Effector memory CD8-positive, alpha-beta T cell (primary cell): ENCODE measurements at places on chromosomes 16 and 17.

- DNase-seq: no peak
Measured at GRCh38 chr17:46950997-46951621, 27.9 kb downstream of the RPRML start.

GRCh38 chr17:41340494-41340893, 10.1 kb downstream of the KRT33A start:
- DNase-seq: no peak

- no peak for DNase-seq
Measured at GRCh38 chr17:27463235-27463677, 7.0 kb downstream of the KSR1 start.

GRCh38 chr16:50532576-50532975, 15.6 kb upstream of the NKD1 start:
- DNase-seq: no peak

- no peak for DNase-seq
Measured at GRCh38 chr17:82452162-82452561, 1.6 kb upstream of the CYBC1 start.

DNA sequence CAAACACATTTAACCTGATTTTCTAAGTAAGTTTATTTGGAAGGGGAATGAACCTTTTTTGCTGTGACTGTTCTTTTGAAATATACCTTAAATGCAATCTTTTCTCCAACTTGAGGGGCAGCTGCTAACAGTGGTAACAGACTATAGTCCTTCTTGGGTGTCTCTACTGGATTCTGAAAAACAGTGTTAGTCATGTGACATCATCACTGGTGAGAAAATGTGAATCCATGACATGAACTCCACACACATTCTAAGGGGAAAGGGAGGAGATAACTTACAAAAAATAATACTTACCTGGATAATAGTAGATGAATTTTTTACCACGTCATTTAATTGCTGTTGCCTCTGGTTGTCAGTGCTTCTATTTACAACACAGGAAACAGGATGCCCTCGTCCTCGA, 11.3 kb downstream of the COIL start:
- DNase-seq: no peak

DNA sequence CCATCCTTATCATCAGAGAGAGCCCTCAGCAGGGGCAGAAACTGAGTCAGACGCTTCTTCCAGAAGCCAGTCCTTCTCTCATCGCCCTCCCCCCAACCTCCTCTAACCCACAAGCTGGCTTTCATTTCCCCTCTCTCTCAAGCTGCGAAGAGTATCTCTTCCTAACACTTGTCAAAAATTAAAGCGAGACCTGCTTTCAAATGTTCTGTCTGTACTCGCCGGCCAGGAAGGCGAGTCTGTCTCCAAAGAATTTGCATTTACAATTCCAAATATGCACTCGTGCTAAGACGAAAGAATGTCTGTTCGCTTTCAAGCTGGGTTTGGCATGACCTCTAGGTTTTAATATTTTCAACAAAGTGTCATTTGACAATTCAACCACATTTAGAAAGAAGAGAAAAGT, 140.4 kb downstream of the RGS9 start:
- no peak for DNase-seq

- DNase-seq: no peak
Measured at GRCh38 chr17:19945009-19945626, 32.5 kb downstream of the AKAP10 start.

DNA sequence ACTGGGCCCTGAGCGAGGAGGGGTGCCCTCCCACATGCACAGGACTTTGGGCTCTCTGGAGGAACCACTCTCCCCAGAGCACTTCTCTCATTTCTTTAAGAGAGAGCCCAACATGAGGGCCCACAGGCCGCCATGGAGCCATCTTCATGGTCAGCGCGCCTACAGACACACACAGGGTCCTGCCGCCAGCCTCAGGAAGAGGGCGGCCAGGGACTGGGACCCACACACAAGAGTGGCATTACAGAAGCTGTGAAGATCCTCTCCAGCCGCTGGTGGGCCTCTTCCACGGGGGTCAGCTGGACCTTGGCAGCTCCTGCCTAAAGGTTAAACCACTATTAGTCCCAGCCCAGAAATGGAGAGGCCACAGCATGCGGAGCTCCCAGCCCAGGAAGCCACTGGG, 54.5 kb downstream of the MYO18A start:
- DNase-seq: no peak

- no peak for DNase-seq
Measured at GRCh38 chr17:64270885-64271284, 7.8 kb upstream of the TEX2 start.

- DNase-seq: no peak
Measured at GRCh38 chr17:77146882-77147281, 6.1 kb downstream of the SEC14L1 start.

DNA sequence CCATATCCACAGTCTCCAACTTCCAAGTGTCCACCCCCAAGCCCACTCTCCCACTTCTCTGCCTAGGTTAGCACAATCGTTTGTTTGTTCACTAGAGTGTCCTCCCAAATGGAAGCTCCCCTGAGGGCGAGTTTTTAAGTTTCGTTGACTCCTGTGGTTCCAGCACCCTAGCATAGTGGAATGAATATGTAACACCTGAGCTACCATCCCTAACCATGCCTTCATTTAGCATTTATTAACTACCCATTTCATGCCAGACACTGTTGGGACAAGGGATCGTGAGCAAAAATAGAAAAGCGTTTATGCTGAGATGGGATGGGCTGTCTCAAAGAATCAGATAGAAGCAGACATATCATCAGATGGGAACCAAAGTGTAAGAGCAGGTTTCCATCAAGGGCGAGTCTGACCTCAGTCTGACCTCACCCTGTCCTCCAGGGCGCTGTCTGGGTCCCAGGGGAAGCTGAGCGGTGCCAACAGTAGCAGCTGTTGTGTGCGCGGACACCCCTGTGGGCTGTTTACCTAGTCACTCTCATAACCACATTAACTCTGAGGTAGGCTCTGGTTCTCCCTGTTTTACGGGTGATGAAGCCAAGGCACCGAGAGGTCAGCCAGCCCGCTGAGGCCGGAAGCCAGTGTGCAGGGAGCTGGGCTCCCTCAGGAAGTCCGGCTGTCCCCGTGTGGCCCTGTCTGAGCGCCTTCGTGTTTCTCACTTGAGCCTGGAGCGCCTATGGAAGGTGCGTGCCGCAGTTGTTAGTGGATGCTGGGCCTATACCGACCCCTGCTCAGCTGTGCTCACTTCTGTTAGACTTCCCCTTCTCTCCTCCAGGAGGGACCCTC, 6.2 kb downstream of the CNP start:
- no peak for DNase-seq

DNA sequence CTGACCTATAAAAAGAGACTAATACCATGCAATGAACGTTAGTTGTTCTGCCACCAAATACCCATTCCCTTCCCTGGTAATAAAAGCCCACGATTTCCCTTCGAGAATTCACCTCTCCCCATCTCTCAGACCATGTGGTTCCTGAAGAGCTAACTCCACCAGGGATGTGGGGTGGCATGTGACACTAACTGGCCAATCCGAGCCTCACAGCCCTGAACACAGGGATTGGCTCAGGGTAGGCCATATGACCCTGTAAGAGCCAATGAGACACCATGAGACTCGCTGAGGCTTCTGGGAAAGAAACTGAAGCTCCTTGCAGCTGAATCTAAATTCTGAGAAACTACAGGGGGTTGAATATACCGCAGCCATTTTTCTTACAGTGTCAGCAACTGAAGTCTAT, 21.1 kb downstream of the HELZ start:
- DNase-seq: no peak

DNA sequence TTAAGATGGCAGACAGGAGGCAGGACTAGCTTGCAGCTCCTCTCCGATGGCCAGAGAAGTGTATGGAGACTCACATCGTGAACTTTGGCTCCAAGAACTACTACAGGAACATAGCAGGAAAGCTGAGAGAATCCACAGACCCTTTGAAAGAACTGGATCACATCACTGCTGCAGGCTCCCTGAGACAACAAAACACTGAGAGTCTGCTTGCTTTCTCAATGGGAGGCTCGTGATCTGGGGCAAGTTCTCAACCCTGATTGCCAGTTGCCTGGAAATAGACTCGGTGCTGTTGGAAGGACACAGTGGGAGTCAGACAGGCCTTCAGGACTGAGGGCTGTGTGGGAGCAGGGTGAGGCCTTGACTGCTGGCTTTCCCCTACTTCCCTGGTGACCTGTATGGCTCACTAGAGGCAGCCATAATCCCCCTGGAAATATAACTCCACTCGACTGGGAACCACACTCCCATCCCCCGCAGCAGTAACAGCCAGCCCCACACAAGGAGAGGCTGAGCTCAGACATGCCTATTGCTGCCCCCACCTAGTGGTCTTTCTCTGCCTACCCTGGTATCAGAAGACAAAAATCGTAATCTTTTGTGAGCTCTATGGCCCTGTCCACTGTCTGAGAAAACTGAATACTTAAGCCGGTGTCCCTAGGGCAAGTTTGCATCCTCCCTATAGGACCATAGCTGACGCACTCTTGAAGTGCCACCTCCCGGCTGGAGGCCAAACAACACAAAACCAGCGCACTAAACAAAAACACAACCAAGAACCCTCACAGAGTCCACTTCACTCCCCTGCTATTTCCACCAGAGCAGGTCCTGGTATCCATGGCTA, 238.4 kb downstream of the CEP112 start:
- no peak for DNase-seq

DNA sequence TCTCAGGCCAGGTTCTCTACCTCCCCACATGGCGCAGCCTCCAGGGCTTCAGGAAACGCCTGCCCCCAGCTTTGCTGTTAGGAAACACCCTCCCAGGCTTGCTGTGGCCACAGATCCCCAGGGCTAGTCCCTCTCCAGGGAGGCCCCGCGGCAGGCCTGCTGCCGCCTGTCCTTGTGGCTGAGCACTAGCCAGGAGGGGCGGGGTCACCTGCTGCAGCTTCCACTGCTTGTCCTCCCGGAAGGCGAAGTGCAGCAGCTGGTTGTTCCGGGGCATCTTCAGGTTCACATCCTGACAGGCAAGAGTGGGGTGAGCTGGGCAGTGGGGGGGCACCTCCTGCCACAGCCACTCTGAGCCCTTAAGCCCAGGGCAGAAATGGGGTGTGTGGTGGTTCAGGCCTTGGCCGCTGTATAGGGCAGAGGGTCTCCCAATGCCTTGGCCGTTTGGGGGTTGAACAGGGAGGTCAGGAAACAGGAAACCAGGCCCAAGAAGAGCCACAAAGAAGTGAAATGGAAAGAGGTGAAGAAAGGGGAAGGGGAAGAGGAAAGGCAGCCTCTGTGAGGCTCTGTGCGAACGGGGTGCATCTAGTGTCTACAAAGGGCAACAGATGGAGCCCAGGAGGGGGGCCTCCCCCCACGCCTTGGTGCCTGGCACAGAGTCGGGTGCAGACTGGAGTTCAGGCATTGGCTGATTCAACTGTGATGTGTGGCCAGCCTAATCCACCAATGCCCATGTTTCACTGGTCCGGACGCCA, 2.0 kb downstream of the ROGDI start:
- DNase-seq: no peak

GRCh38 chr16:72256398-72257066, 84.6 kb upstream of the PMFBP1 start:
- no peak for DNase-seq

GRCh38 chr17:78947235-78948149, 22.3 kb upstream of the TIMP2 start:
- no peak for DNase-seq

- DNase-seq: no peak
Measured at GRCh38 chr16:82857693-82858365, 231.1 kb downstream of the CDH13 start.

GRCh38 chr17:31144836-31145235, 50.1 kb downstream of the NF1 start:
- no peak for DNase-seq

DNA sequence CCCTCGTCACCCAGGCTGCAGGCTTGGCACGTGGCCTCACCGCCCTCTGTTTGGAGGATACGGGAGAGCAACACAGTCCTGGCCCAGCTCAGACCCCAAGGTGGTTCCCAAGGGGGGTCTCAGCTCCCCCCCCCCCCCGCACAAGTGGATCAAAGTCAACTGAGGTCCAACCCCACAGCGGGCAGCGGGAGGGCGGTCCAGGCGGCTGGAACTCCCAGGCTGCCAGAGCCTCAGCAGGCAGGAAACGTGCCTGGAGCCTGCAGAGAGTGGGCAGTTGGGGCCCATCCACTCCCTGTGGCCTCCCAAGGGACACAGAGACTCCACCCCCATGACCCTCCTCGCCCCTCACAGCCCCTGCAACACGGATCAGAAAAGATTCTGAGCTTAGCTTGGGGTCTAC, 36.7 kb downstream of the PIEZO1 start:
- DNase-seq: no peak

DNA sequence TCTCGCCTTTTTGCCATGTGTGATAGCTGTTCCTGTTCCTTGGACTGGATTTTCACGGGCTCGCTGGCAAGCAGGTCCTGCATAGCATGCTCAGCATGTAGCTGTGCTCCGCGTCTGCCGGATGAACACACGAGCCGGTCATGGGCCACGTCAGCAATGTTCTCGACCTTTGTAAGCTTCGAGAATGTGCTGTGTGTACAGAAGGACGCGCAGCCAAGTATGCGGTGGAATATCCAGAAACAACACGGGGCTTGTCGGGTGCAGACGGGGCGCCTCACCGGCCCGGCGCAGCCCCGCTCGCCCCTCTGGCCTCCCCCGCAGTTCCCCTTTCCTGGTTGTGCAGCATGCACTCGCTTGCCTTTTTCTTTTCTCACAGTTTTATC, 42.2 kb downstream of the RPTOR start:
- no peak for DNase-seq

GRCh38 chr17:75287221-75287620, 2.0 kb downstream of the SLC25A19 start:
- DNase-seq: no peak

DNA sequence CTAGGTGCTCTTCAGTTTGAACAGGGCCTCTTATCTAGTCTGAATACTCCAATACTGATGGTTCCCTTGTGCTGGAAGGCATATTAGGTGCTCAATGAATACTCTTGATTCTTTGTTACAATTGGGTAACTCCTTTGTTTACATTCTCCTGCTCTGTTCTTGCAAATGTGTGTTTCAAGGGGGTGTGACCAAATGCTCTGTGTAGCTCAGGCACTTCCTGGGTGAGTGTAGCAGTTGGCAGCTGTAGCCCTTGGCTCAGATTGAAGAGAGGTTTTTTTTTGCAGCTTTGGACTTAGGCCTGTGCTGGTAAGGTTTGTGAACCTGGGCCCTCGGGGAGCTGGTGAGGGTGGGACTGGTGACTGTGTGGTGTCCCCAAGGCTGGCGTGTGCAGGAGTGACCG, 20.2 kb downstream of the TBCD start:
- DNase-seq: no peak

- DNase-seq: no peak
Measured at GRCh38 chr17:30173649-30174048, 57.0 kb downstream of the NSRP1 start.

DNA sequence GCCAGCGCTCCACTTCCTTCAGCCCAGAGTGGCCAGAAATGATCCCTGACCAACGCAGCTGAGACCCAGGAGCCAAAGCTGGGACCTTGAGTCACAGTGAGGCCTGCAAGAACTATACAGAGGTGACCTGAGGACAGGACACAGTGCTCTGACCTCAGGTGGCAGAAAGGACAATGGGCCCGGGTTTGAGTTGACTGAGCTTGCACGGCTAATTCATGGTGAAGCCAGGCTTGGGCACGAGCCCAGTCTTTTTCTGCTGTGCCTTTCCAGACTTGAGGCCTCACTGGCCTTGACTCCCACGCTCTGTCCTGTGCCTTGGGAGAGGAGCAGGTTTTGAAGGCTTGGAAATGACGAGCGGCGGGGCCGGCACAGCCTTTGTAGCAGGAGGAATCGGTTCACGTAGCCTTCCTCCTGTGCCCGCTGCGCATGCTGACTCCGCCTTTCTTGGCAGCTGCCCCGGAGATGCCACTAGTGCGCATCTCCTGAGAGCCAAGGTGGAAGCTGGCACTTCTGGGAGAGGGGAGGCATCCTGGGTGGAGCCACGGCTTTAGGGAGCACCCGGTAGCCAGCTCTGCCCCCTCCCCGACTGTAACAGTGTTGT, 34.9 kb downstream of the NDEL1 start:
- DNase-seq: no peak

GRCh38 chr16:11087691-11088073, 143.3 kb downstream of the CLEC16A start:
- DNase-seq: no peak
